ENCODE measurements at places on chromosomes 7 and 10.

DNA sequence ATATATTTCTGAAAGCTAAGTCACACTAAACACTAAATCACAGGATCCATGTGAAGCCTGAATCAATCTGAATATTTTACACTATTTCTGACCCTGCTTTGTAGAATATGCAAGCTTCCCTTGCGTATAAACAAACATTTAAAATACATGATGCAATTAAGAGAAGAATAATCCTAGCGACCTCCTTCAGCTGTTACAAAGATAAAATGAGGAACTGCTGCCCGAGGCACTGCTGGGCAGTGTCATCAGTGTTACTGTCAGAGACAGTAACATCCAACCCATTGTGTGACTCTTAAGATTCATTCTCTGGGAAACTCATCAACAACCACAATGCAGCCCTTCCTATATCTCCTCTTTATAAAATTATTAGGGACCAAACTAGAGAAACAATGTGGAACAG is 61.6 kb downstream of the COBL start:
- no peak for DNase-seq

- DNase-seq: peak; percentile 8
Measured at GRCh38 chr7:2452074-2452507, 24.1 kb downstream of the GRIFIN start.

- no peak for DNase-seq
Measured at GRCh38 chr10:123450956-123451605, 215.1 kb upstream of the GPR26 start.

GRCh38 chr10:104614245-104614831 is 26.8 kb upstream of the SORCS3 start:
- DNase-seq: peak; percentile 54

- DNase-seq: no peak
Measured at GRCh38 chr7:140441519-140441918, 37.7 kb downstream of the RAB19 start.

DNA sequence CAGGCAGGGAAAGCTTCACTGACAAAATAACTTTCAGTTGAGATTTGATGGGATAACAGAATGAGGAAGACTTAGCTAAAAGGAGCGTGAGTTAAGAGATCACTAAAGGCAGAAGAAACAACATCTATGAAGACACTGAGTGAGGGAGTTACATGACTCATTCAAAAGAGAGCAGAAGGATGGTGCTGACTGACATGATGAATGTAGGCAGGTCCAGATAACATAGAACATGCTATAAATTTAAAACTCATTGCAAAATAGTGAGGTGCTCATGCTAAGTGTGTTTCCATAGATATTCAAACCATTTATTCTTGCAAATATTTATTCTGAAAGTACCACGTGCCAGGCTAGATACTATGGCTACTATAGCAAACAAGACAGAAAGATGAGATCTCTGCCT is 116.4 kb upstream of the DGKB start:
- no peak for DNase-seq

DNA sequence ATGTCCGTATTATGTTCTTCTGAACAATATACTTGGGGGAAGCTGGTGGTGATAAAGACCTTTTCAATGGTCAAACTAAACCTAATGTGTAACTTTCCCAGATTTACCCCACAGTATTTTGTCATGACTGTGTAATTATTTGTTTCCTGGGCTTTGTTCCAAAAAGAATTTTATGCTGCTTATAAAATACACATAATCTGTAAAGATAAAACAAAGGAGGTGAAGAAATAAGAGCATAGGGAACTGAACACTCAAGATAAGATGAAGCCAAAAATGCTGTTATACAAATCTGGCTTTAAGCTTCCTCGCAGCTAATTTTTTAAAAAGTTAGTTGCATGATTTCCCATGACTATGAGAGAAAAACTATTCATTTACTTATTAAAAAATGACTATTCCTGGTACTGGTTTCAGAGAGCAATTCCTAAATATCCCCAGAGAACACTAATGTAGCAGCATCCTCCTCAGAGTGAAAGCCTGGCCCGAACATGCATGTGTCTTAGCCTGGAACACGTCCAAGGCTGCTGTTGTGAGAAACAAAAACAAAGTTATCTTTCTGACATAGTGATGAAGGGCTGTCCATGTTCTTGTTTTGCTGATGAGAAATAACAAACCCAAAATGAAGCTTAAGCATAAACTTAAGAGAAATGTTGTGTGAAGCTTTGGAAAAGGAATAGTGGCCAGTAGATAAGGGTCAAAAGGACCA is 33.9 kb downstream of the MALSU1 start:
- no peak for DNase-seq

GRCh38 chr10:77970869-77971803 is 44.6 kb upstream of the DLG5 start:
- peak; percentile 4 for DNase-seq

GRCh38 chr7:140778975-140779374 is 82.5 kb downstream of the NDUFB2 start:
- no peak for DNase-seq

DNA sequence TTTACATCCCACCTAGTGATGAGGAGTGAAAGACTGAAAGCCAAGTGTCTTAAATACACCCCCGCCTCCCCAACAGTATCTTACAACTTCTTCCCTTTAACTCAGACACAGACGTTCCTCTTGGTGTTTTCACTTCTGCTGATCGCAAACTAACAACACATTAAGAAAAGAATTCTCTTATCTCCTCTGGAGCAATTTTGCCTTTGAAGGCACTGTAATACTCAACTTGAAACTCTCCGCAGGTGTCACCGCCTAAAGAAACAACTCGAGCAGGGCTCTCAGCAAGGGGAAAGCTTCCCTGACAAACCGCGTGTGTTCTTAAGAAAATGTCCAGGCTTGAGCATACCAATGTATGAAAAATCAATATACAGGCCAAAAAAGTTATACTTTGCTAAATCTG is 452 bp downstream of the SEMA3C start:
- DNase-seq: peak; percentile 61

DNA sequence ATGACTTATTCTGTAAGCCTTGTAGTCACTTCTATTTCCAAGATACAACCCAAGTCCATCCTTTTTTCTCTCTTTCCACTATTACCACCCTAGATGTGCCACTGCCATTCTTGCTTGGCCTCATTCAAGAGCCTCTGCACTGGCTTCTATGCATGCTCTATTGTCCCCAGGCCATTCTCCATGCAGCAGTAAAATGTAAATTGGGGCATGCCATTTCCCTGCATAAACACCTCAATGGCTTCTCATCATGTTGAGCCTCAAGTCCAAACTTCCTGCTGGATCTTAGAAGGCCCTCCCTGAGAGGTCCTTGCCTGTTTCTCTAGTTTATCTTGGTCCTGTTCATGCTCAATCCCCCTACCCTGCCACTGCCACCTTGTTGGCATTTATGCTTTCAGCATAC is 23.2 kb upstream of the WDFY4 start:
- no peak for DNase-seq

DNA sequence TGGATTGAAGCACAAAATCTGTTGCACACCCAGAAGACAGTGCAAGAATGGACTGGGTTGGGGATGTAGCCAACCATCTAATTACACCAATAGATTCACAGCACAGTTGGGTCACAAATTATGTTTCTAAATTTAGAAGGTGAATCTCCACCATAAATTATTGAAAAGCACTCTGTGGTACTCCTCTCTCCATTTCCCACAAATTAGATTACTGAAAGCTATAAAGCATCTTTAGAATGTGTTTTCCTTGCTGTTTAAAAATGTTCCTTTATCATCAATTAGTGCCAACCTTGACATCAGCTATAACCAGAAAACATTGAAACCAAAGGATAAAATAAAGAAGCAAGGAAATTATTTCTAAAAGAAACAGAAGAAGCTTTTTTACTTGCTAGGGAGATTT is 39.9 kb upstream of the HDAC9 start:
- DNase-seq: no peak

GRCh38 chr7:23570592-23571200 is 26.5 kb upstream of the CCDC126 start:
- peak; percentile 76 for DNase-seq
